Activated effector memory CD4-positive, alpha-beta T cell treated with Interleukin-2 at 50 U/mL for 16 hours (primary cell): ENCODE measurements at places on chromosomes 1 and 21.
A peak's percentile ranks its signal among the peaks of the same experiment; 100 is the strongest.

DNA sequence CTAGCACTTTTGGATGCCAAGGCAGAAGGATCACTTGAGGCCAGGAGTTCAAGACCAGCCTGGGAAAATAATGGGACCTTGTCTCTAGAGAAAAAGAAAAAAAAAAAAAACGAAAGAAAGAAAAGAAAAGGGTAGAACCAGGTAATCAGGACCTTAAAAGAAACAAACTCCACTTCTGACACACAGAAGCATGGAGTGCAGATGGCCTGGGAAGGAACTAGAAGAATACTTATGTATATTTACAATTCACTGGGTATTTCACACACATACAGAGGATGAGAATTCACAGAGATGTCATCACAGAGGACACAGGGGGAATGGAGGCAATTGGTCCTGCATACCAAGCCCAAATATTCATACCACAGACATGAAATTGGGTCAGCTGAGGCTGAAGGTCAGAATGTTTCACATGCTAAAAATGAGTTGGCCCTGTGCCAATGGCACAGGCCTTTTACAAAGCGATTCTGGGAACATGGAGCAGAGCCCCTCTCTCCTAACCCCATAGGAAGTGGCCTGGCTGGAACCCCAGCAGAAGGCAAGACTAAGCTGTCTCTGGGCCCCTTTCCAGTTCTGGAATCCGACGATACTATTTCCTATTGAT is 4.4 kb downstream of the B4GALT3 start:
- DNase-seq, result no peak

- peak; percentile 27 for DNase-seq
Observed at GRCh38 chr1:35539073-35539823, 18.0 kb downstream of the KIAA0319L start.

- peak; percentile 32 for DNase-seq
Observed at GRCh38 chr1:169044296-169044695, 62.2 kb upstream of the ATP1B1 start.

DNA sequence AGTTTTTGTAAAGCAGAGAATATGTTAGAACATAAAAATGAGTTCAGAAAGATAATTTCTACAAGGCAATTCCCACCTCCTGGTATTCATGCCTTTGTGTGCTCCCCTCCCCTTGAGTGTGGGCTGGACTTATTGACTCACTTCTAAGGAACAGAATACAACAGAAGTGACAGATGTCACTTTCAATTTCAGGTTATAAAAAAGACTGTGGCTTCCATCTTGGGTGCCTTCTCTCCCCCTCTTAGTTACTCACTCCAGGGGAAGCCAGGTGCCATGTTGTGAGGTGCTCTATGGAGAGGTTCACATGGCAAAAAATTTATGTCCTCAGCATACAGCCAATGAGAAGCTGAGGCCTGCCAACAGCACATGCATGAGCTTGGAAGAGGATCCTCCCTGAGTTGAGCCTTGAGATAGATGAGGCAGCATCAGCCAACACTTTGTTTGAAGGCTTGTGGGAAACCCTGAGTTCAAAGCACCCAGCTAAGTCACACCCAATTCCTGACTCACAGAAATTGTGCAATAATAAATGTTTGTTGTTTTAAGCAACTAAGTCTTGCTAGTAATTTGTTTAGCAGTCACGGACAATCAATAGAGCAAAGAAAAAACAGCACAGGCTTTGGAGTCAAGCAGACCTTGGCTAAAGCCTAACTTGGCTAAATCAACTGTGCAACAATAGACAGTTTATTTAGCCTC is 73.5 kb upstream of the NGF start:
- no peak for DNase-seq

DNA sequence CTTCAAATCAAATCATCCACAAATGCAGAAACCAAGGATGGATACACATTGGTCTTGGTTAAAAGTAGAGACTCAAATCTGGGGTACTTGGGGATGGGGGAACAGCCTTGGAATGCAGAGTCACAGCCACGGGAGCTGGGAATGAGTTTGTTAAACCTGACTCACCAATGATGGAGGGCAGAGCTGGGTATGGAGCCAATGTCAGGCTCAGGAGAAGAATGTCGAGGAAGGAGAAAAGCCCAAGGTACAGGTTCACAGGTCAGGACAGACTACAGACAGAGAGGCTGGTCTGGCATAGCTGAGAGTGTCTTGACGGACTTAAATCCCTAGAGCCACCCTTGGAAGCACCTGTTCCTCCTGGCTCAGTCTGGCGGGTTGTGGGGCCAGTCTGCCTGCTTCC is 237.6 kb downstream of the NTNG1 start:
- DNase-seq, result no peak
